ENCODE measurements at places on chromosomes 2 and 18.

DNA sequence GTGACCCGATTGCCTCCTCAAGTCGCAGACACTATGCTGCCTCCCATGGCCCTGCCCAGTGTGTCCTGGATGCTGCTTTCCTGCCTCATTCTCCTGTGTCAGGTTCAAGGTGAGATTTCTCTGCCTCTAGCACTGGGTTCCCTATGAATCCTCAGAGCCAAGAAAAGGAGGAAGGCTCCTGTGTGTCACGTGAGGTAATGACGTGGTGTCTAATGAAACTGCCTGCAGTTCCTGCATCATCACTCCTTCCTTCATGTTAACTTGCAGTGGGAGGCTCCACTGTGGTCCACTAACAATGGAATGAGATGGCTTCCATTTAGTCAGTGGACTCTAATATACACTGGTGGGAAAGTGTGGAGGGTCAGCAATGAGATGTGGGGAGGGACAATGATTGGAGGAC is 559 bp downstream of the REG3G start:
- DNase-seq, result no peak

DNA sequence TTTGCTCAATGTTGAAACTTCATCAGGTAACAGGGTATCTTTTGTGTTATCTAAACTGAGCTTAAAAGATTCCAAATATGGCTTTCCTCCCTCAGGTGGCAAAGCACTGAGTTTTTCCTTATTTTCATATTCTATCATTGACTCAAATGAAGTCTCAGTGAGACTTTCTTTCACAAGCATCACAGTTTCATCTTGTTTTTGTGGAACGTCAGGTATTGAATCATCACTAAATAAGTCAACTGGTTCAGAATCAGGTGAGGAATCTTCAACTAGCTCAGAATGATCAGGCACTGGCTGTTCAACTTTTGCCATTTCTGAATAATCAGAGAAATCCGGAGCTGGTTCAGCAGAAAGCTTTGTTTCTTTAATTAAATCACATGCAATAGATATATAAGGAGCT is 24.6 kb downstream of the RTN4 start:
- DNase-seq, result no peak

- peak; percentile 46 for DNase-seq
These were observed at the start of gene QPCT for GRCh38 chr2:37344453-37345361. QPCT (plus strand) TSS chr2:37344630; CDS start chr2:37344732, 102 bp downstream.

GRCh38 chr18:48417985-48418384 is 8.8 kb upstream of the ZBTB7C start:
- DNase-seq, result no peak

GRCh38 chr18:70005580-70005979 is 57.9 kb upstream of the CD226 start:
- DNase-seq, result no peak

- no peak for DNase-seq
These were observed 3.4 kb downstream of the CSRNP3 start for GRCh38 chr2:165472922-165473321.

Data from NCI-H2081 (cell line).